Left hindlimb (tissue), 1 donor: ENCODE measurements at places on chromosomes 7 and 10.

DNA sequence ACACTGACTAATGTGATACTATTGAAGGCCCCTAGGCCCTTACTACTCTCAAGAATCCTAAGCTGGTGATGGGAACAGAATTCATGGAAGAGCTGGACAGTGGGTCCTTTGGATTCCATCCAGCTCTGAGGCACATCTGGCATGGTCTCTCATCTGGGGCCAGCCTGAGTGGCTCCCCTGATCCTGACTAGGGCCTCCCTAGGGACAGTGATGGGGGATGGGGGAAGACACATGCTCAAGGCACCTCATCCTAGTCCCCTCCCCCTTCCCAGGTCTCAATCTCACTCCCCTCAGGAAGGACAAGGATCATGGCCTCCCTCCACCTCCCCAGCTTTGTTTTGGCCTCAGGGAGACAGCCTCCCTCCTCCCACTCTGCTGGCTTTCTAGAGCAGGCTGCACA, 1.8 kb downstream of the KCNIP2 start:
- no peak for DNase-seq

DNA sequence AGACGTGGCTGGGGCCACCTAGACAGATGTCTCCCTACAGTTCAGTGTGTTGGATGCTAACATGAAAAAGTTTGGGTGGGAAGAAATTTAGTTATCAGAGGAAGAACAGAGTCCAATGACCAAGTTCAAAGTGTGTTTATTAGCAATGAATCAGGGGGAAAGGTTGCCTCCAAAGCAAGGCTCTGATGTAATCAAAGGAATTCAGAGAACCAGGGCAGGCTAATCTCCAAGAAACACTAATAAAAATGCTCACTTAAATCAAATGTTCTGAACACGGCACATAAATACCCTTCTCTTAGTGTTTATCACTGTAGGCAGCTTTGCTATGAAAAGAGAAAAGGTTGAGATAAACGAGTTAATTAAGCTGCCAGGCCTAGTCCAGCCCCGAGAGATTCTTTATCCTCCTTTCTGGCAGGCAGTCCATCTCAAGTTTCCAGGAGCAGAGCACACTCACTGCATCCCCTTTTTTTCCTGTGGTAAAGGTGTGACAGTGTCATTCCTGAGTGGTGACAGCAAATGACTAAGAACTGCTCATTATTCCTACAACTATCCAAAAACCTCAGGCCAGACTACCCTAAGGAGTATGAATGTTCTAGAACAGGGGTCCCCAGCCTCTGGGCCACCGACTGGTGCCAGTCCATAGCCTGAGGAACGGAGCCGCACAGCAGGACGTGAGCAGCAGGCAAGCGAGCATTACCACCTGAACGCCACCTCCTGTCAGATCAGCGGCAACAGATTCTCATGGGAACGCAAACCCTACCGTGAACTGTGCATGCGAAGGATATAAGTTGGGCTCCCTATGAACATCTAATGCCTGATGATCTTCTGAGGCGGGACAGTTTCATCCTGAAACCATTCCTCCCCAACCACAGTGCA, 66.9 kb upstream of the FHIP2A start:
- DNase-seq, result no peak

DNA sequence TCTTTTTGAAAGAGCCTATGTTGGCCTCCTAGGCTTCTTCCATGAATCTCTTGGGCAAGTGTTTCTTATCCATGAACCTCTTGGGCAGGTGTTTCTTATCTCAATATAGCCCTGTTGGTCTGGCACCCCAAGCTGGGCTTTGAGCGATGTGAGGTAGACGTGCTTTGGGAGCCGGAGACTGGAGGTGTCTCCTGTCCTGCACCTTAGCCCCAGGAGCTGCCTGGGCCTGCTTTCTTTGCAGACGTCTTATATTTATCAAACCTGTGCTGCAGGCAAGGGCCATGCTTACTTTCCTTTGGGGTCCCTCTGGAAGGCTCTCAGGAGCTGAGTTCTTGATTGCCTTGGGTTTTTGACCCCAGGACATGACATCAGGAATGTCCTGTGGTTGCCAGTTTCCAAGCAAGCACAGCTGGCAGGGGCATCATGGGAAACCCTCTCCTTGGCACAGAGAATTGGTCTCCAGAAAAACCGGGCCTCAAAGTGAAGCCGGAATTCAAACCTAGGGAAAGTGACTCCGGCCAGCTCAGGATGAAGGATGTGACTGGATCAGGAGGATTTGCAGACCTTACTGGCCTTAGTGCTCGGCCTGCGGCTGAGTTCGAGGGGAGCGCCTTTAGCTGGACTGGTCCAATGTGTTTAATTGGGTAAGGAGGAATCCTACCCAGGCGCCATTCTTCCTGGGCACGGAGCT, 2.8 kb downstream of the JAKMIP3 start:
- no peak for DNase-seq

DNA sequence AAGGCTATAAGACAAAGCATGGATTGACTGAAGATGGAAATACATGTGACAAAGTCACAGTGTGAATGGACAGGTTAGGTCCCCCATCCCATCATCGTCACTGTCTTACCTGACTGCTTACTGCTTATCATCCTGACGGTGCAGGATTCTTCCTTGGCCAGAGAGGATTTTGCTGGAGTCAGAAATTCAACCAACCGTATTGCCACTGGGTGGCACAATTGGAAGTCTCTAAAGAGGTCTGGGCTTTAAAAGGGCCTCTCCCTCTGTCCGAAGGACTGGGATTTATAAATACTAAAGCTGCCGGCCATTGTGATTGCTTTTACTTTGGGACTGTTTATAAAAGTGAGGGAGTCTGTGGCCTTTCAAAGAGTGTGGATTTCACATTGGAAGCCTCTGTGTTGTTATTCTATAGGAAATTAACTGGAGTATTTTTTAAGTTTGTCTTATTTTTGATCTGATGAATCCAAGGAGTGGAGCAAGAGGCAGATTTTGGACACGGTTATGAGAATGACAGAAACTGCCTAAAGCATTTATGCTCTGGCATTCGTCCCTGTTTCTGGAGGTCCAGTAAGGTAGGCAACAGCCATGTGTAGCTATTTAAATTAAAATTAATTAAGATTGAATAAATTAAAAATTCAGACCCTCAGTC, 113.3 kb upstream of the CREB5 start:
- DNase-seq, result no peak

DNA sequence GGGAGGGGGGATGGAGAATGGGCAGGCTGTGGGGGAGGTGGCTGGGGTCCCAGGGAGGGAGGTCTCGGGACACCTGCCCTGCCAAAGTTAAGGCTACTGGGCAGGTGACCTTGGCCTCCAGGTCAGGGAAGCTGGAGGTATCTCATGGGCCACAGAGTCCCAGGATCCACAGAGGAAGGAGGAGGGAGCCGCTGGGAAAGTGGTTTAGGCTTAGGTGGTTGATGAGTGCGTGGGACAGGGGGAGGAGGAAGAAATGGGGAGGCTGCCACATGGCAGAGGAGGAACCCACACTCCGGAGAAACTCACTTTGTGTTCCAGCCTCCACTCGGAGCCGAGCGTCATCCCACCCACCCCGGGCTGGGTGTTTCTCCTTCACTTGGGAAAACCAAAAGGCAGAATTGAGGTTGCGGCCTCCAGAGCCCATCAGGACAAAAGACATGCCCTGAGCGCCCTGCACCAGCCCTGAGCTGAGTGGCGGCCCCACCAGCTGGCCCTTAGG, 46.1 kb downstream of the ASB13 start:
- DNase-seq, result peak; percentile 74

DNA sequence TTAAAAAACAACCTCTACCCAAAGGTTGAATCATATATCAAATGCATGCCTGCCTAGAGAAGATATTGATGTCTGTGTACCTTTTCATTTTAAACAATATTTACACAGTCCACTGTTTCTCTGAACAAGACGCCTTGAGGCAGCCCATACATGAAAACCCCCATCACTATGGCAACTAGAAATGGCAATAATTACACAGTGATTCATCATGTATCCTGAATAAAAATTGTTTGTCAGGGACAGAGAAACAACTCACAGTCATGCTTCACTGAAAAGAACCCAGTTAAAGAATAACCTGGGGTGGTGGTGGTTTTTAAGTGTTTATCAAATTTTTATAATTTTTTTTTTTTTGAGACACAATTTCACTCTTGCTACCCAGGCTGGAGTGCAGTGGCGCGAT, 19.7 kb downstream of the DNAJC12 start:
- no peak for DNase-seq

DNA sequence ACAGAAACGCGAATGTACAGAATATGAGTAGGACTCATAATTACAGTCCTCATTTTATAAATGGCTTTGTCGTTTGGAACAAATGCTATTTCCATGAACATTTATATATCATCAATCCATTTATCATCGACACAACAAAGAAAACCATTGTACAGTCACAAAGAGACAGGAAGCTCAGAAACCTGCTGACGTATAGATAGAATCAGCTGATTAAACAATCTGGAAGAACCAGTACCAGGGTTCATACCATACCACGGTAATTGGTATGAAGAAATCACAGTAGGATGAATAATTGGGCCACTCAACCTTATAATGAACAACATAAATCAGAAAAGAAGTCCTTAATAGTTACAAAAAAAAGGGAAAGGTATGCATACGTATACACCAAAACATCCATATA, 295.0 kb downstream of the PARD3 start:
- DNase-seq, result no peak

DNA sequence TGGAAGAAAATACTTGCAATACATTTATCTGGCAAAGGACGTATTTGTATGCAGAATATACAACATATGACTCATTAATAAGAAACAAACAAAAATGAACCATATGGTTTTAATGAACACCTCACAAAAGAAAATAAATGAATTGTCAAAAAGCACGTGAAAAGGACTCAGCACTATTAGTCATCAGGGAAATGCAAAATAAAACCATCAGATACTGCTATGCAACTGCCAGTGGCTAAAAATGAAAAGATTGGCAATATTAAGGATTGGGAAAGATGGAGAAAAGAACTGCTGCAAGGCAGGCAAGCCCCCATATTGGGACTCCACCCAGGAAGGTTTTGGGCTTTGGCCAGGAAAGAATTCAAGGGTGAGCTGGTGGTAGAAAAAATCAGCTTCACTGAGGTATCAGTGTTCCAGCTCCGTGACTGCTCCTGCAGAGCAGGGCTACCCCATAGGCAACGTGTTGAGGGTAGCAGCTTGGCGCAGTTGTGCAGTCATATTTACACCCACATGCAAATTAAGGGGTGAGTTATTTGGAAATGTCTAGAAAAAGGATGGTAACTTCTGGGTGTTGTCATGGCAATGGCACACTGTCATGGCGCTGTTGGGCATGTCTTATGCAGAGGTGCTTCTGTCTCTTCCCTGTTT, 72.7 kb downstream of the CUBN start:
- no peak for DNase-seq

DNA sequence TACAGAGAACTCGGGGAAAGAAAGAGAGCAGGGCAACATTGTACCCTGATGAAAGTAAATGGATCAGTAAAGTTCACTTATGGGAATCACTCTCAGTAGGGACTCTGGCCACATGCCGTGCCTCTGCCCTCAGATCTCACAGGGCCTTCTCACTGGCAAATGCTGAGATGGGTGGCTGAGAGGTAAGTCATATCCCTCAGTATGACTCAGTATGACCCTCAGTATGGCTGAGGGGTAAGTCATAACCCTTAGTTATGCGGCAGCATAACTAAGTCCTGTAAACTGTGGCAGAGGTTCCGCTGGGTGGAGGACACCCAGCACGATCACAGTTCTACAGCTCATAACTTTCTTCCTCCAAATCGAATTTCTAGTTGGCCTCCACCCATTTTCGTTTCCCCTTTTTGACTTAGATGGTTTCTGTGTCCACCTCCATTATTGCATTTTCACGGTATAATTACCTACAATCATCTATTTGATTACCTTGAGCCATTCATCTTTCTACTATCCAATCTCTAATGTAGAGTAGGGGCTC, 26.5 kb upstream of the WNT16 start:
- DNase-seq, result no peak

- no peak for DNase-seq
Measured at GRCh38 chr7:107113866-107114265, 54.9 kb upstream of the HBP1 start.

GRCh38 chr10:90530521-90530920, 327.3 kb downstream of the HTR7 start:
- DNase-seq, result no peak

GRCh38 chr10:69407621-69408301, 9.0 kb downstream of the TACR2 start:
- DNase-seq, result no peak

- no peak for DNase-seq
Measured at GRCh38 chr10:35675846-35676245, 33.8 kb upstream of the FZD8 start.

DNA sequence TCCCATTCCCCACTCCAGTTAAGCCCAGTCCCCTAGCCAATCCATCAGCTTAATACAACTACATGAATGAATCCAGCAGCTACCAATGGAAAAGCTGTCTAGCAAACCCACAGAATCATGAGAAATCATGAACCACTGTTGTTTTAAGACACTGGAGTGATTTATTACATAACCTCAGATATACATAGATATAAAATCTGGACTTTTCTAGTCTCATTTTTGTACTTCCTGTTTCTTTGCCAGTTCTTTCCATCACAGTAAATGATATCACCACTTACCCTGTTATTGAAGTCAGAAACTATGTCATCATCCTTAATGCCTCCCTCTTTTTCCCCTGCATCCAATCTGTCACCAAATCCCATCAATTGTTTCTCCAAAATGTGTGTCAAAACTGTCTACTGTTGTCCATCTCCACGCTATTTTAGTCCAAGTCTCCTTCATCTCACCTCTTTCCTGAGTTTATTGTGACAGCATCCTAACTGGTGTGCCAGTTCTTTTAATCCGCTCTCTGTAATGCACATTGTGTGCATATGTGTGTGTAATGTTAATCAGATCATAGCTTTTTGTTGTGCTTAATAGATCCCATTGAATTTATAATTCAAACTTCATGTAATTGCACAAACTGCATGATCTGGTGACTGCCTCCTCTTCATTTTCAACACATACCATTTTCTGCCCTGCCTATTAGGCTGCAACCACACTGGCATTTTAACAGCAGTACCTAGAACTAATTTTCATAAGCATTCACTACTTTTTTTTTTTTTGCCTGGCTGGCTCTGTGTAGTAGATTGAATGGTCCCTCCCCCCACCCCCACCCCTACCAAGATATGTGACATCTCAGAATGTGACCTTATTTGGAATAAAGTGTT, 56.0 kb downstream of the MKLN1 start:
- DNase-seq, result no peak

- no peak for DNase-seq
Measured at GRCh38 chr10:42932735-42933447, 144.0 kb upstream of the RET start.

GRCh38 chr10:30166929-30167328, 107.5 kb upstream of the JCAD start:
- DNase-seq, result no peak

GRCh38 chr10:85400981-85401695, 965.5 kb downstream of the GRID1 start:
- DNase-seq, result no peak

GRCh38 chr10:46171661-46172060, 115.1 kb upstream of the ANTXRL start:
- DNase-seq, result no peak

GRCh38 chr7:121447243-121447910, 51.3 kb upstream of the FAM3C start:
- peak; percentile 63 for DNase-seq

- no peak for DNase-seq
Measured at GRCh38 chr10:120428754-120429153, 28.3 kb upstream of the PLPP4 start.

GRCh38 chr7:116521046-116521664, 3.7 kb upstream of the CAV1 start:
- DNase-seq, result no peak
